Stimulated activated CD4-positive, alpha-beta T cell treated with anti-CD3 and anti-CD28 coated beads, Interleukin-1b, Interleukin-23, amount 100 ng/mL, for 48 hours (primary cell): ENCODE measurements at places on chromosomes 3 and 15.

GRCh38 chr3:95394286-95394685, 1331.4 kb downstream of the NSUN3 start:
- no peak for DNase-seq

DNA sequence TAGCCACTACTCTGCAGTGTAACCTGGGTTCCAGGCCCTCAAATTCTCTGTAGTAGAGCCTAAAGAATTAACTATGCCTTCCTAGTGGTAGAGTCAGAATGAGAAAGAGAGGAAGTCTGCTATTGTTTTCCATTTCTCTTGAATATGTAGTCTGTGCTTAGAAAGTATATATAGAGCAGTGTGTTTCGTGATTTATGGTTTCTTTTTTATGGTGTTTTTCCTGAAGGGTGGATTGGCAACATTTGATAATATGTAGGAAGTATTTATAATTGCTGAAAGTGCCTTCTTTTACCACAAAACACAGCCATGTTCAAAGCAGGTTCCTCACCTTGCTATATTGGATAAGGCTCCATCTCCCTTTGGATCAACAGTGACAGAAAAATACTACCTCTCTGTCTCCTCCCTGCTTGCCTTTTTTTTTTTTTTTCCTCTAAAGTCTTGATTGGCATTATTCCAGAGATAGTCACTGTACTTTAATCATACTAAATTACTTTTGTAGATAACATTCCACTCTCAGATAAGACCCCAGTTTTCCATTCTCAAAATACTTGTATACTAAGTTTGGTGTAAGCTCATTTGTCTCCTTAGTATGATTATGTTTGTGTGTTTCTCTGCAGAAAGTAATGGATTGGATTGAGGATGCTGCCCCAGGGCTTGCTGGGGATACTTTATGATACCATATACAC, 47.8 kb downstream of the IQGAP1 start:
- DNase-seq = no peak

- DNase-seq = no peak
Measured at GRCh38 chr15:29299784-29300183, 30.2 kb upstream of the NSMCE3 start.

- peak; percentile 57 for DNase-seq
Measured at GRCh38 chr15:84715441-84716035, 401 bp downstream of the SEC11A start.

DNA sequence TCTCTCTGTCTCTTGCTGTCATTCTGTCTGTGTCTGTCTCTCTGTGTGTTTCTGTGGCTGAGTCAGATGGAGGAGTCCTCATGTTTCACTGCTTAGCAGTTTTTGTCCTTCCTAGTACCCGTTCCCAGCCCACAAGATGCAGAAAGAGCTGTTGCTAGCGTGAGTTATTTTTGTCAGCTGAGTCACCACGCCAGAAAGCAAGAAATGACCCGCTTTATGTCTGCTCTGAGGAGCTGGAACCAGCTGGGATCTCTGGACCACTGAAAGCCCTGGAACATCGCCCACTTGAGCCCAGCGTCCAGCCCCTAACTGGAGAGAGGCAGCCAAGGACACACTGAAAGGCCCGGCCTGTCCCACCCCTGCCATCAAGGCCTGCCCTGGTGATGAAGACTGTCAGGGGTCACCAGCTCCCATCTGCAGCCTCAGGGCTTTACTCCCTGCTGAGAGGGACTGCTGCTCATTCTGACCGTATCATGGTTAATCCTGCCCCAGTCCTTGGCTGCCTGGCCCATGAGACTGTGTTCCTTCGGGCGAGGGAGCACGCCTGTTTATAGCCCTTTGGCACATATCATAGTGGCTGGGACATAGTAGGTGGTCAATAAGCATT, 101.7 kb upstream of the TPM1 start:
- peak; percentile 39 for DNase-seq
